EH (cell line): ENCODE measurements at places on chromosomes 11 and 22.
A peak's percentile ranks its signal among the peaks of the same experiment; 100 is the strongest.

DNA sequence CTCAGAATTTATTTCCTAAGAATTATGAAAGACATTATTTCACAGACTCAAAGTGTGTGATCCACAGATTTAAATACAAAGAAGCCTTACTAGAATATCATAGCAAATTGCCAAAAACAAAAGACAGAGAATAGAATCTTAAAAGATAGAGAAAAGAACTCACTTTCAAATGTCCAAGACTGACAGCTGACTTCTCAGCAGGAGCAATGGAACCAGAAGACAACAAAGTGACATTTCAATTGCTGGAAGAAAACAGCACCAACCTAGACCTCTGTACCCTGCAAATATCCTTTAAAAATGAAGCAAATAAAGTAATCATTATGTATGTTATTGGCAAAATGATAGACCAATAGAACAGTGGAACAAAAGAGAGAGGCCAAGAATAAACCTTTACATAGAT, 109.2 kb downstream of the TTC17 start:
- no peak for DNase-seq

GRCh38 chr11:128530118-128531074, 57.0 kb downstream of the ETS1 start:
- peak; percentile 95 for DNase-seq

GRCh38 chr11:40974186-40974795, 485.2 kb downstream of the LRRC4C start:
- no peak for DNase-seq

- peak; percentile 28 for DNase-seq
Observed at GRCh38 chr11:85750646-85751045, 60.3 kb downstream of the SYTL2 start.

- DNase-seq: no peak
Observed at GRCh38 chr11:128576555-128576954, 10.8 kb downstream of the ETS1 start.

- DNase-seq: no peak
Observed at GRCh38 chr11:786235-787083, 3.4 kb downstream of the CEND1 start.

- no peak for DNase-seq
Observed at GRCh38 chr11:87368151-87368550, 330.4 kb downstream of the TMEM135 start.

DNA sequence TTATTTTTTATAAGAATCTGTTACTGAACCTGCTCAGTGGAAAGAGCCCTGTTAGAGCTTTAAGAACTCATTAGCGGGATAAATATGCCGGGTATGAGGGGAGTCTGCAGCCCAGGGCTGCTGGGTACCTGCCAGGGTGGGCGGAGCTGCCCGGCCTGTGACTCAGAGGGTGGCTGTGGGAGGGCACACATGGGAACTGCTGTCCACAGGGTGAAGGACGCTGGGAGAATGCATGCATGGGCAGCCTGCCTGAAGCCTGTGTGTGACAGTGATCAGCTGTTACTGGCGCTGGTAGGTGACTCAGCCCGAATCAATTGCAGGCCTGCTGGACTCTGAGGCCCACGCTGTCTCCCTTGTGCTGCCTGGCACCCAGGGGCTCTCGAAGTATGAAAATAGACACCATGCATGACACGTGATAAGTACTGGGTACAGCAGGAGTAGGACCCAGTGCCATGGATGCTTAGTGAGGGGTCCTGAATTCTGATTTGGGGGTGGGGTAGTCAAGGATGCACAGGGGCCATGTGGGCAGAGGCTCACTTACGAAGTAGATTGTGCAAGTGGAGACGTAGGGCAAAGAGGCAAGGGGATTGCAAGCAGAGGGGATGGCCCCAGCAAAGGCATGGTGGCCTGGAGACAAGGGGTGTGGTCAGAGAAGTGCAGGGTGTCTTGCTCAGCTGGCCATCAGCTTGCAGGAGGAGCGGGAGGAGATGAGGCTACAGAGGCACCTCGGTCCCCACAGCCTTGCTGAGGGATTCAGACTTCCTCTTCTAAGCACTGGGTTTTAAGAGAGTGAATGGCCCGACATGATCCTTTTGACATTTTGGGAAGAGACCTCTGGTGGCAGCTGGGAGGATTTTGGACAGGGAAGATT, 36.5 kb downstream of the GRIK4 start:
- peak; percentile 99 for DNase-seq

DNA sequence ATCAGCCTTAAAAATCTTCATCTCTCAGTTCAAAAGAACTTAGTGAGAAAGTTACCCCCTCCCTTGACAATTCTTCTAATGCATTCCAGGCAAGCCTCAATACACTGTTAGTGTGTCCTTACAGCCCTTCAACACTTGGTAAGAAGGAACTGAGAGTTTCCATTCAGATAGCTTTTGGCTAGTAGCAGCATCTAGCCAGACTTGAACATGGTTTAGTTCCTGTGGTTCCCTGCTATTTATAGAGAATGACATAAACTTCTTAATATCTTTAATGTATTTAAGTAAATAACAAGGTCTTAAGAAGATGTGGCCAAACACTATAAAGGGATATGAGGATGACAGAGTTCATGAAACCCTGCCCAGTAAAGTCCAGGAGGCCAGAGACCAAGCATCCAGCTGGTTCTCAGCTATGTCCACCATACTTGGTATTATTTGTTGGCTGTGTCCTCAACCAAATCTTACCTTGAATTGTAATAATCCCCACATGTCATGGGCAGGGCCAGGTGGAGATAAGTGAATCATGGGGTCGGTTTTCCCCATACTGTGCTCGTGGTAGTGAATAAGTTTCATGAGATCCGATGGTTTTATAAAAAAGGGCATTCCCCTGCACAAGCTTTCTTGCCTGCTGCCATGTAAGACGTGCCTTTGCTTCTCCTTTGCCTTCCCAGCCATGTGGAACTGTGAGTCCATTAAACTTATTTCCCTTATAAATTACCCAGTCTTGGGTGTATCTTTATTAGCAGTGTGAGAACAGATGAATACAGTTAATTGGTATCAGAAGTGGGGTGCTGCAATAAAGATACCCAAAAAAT, 132.4 kb downstream of the LARGE1 start:
- DNase-seq: peak; percentile 22

GRCh38 chr11:45929486-45930030, 7.1 kb downstream of the LARGE2 start:
- DNase-seq: peak; percentile 23

DNA sequence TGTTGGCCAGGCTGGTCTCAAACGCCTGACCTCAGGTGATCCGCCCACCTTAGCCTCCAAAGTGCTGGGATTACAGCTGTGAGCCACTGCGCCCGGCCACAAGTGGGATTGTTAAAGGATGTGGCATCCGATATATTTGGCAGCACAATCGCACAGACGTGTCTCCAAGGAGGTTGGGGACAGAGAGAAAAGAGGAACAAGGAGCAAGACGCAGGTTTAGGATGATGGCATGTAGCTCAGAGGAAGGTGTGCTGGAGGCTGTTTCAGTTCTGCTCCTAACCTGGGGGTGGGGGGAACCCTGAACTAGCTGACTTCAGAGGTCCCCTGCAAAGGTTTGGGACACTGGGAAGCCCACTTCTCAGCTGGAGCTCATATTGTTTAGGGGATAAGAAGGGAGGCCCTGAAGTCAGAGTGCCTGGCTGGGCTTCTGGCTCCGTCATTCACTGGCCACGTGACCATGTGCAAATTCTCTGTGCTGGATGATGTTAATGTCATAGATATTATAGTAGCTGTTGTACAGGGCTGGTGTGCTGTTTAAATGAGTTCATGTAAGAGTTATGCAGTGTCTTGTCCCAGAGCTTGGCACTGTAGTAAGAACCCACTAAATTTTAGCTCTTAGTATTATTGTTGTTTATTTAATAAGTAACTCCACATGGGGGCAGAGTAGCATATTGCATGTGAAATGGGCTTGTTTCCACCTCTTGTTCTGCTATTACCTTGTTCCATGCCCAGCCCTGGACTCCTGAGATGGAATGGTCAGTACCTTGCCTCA, 129.7 kb downstream of the ST3GAL4 start:
- peak; percentile 71 for DNase-seq

DNA sequence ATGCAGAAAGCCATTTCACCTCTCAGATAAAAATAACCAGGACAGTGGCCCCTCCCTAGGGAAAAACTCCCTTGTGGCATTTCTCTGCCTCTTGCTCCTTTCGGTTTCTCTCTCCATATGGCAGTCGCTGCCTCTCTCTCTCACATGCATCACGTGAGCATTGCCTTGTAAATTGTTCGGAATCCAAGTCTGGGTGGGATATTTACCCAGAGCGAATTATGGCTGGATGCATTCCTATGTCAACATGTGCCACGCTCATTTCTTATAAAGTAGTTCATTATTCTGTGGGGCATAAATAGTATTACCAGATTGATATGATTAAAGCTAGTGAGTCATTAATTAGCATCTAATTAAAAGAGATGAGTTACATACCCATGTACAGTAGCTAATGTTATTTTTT, 392.9 kb downstream of the INSC start:
- peak; percentile 65 for DNase-seq

GRCh38 chr11:130554241-130555055, 106.0 kb downstream of the ADAMTS15 start:
- DNase-seq: peak; percentile 56

DNA sequence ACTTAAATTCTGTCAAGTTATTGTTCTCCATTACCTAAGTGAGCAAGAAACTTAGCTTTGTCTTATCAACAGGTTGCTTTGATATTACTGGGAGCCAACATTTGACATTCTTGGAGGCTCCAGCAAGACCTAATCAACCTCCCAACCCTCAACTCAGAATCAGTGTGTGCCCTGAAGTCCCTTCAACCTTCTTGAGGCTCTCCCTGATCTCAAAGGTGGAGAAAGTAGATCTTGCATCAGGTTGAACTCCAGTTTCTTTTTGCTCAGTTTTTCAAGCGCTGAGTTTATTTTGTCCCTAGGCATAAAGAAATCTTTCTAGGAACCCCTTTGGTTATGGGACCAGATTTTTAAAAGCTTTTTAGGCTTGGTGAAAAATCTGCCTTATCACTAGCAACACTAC, 1.4 kb downstream of the FAM111A start:
- DNase-seq: no peak

DNA sequence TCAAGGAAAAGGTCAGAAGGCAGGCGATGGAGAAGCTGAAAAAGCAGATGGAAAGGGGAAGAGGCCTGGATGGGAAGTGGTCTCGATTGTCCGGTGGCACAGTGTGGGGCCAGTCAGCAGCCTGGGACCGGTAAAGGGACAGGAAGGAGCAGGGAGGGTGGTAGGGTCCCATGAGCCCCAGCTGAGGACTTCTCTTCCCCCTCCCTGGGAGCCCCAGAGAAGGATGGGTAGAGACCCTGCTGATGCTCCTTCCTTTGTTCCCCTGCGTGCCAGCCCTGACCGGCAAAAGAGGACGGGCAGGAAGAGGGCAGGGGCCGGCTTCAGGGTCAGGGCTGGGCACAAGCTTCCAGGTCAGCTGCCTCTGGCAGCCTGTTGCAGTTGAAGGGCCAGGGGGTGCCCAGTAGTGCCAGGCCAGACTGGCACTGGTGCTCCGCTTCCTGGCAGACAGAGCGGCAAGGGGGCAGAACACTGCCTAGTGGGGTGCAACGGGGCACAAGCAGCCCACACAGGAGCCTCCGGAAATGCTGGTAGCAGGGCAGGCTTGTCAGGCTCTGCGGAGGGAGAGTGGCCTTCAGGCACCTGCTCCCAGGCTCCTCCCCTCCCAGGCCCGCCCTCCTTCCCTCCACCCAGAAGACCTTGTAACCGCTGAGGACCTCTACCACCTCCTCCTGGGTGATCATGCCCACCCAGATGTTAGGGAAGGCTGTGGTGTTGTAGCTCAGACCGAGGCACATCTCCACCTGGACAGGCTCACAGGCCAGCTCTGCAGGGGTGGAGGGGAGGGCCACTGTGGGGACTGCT, 739 bp upstream of the C1QTNF5 start:
- DNase-seq: no peak

DNA sequence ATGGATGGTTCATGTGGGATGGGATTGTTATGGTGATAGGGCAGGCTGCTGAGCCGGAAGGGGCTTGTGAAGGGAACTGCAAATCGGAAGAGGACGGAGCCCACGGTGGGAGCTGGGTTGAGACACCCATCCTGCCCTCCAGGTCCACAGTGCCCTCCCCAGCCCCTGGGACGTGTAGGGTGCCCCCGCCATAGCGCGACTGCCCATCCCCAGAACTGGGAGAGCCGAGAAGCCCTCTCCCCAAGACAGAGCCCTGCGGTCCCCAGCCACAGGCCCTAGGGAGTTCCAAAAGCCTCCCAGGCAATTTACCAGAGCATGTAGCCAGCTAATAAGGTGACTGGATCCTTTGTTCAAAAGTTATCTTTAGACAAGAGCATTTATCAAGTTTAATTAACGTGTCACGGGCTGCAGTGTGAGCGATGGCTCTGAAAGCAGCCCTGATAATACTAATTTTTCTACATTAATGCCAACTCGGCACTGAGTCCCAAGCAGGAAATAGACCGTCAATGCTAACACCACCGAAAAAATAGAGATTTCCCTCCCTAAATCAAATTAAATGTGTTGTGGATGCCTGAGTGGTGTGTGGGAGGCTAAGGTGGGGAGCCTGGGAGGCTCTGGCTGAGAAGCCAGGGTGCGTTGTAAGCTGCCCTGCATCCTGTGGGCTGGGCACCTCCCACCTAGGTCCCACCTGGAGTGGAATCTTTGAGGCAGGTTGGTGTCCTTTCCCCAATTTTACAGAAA, 76.8 kb upstream of the RTL6 start:
- DNase-seq: no peak

DNA sequence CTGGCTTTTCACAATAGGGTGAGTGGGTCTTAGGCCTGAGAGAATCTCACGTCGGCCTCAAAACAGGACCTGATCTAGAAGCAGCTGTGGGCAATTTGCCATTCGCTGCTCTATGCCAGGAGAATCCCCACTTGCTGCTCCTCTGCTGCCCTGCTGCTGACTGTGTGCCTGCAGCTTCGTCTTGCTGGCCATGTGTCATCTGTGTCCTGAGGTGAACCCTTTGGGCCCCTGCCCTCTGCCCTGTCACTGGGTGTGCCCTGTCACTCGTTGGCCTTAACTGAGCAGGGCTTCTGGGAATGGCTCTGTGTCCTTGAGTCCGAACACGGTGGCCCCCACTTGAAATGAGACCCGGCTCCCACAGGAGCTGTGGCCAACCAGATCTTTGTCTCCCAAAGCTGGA, 6.2 kb downstream of the NAA40 start:
- peak; percentile 33 for DNase-seq

GRCh38 chr22:39122772-39123470, 25.9 kb downstream of the APOBEC3H start:
- DNase-seq: no peak

DNA sequence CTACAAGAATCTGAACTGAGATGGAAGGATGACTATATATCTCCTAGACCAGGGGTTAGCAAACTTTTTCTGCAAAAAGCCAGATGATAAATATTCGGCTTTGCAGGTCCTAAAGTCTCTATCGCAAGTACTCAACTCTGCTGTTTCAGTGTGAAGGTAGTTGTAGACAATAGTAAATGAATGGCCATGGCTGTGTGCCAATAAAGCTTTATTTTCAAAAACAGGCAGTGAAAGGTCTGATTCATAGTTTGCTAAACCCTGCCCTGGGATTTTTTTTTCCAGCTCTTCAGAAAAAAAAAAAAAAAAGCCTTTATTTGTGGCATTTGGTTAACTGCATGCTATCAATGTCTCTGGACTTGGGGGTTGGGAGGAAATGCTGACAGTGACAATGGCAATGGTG, 37.5 kb downstream of the FAM227A start:
- DNase-seq: no peak

- DNase-seq: no peak
Observed at GRCh38 chr11:107608809-107609208, 17.9 kb downstream of the ELMOD1 start.

GRCh38 chr11:119473226-119473625, 50.3 kb upstream of the THY1 start:
- DNase-seq: no peak
